ENCODE measurements at places on chromosomes 11 and 22. TPM values are rescaled to one million over a fixed set of nuclear protein-coding genes. Genes with fewer than 3 reads are reported as not detected.

The DEPDC7 gene
- under 0.01 TPM for total RNA-seq

The MYBPC3 gene
- total RNA-seq, result not detected

The ASPHD2 gene
- 2.0 TPM for total RNA-seq

The TSSK2 gene
- total RNA-seq, result not detected

The SYNGR1 gene
- 0.39 TPM for total RNA-seq

The SLC22A6 gene
- total RNA-seq, result not detected

The SUSD2 gene
- total RNA-seq, result 0.26 TPM

The VSIG2 gene
- total RNA-seq, result not detected

The PNPLA3 gene
- 0.76 TPM for total RNA-seq

The OPCML gene
- not detected for total RNA-seq

The CCDC157 gene
- 1.3 TPM for total RNA-seq

The CASP1 gene
- 22.7 TPM for total RNA-seq

The TSGA10IP gene
- total RNA-seq, result not detected

The NKAPD1 gene
- 13.9 TPM for total RNA-seq

The FAM83F gene
- not detected for total RNA-seq

The SERPING1 gene
- total RNA-seq, result 0.51 TPM

The SCGB2A2 gene
- total RNA-seq, result not detected

The UBASH3B gene
- total RNA-seq, result 3.2 TPM

The MEN1 gene
- 21.1 TPM for total RNA-seq

The PRMT3 gene
- 13.1 TPM for total RNA-seq

The MOGAT2 gene
- total RNA-seq, result not detected

The SOX6 gene
- total RNA-seq, result under 0.01 TPM
